ENCODE measurements at places on chromosomes 7 and 10.

- DNase-seq = no peak
These were observed 300.3 kb downstream of the FZD1 start for GRCh38 chr7:91564541-91564940.

DNA sequence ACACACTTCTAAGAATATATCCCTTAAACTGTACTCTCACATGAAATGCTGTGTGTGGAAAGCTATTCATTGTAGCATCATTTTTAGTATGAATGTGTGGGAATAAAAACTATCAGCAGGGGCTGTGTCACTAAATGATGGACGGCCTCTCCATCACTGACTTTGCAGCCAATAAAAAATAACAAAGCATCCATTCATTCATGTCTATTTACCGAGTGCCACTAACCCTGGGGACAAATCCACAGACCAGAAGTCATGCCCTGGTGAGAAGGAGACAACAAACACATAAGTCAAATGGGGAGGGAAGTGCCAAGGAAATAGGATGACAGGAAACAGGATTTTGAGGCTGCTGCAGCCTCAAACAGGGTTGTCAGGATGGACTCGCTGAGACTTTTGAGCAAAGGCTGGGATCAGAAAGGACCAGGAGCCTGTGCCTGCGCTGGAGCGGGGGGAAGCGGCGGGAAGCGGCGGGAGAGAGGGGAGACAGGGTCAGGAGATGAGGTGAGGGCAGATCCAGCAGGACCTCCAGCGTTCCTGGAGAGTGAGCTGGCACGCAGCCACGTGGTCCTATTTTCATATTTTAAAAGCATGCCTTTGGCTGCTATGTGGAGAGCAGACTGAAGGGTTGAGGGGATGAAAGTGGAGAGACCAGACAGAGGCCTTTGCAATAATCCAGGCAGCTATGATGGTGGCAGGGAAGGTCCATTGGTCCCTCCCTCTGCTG is 2.2 kb upstream of the NOM1 start:
- no peak for DNase-seq

DNA sequence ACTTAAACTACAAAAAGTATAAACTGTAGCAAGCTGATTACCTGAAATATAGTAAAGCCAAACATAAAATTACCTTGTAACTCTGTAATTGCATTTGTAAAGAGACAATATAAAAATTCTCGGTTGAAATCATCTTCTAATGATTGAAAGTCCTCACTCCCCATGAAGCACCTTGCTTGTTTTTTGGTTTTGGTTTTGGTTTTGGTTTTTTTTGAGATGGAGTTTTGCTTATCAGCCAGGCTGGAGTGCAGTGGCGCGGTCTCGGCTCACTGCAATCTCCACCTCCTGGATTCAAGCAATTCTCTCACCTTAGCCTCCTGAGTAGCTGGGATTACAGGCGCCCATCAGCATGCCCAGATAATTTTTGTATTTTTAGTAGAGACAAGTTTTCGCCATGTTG is 33.9 kb upstream of the GPR37 start:
- DNase-seq = no peak

GRCh38 chr10:50211670-50212069 is 39.6 kb downstream of the ASAH2 start:
- no peak for DNase-seq

GRCh38 chr7:74206589-74207120 is 3.2 kb upstream of the LAT2 start:
- peak; percentile 74 for DNase-seq
